ENCODE measurements at places on chromosomes 4 and X.

DNA sequence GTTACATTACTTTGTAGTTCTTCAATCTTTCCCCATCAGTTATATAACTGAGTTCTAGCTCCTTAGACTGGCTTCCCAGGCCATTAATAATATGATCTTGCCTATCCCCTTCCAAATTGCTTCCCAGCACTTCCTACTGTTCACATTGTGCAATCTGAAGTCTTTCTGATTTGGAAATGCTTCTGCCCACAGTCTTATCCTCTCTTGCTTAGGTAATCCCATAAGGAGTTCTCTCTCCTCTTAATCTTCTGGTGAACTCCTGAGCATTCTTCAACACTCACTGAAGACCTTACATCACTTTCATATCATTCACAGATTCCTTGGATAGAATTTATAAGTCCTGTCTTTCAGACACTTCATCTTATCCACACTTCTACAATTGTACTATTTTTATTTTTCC lies 132.7 kb upstream of the TTC29 start:
- DNase-seq = no peak

DNA sequence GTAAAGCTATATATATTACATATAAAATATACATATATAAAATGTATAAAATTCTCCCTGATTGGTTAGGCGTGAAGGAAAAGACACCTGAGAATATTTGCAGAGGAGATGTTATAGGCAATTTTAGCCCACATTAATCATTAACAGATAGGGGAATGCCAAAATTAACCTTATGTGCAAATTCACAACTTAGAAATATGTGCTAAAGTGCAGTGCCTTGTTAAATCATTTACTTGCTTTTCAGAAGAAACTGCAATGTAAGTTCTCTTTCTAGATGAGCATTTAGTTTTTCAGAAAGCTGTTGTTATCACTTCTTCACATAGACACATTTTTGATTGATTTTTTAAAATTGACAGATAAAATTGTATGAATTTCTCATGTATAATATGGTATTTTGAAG lies 5.6 kb downstream of the TASL start:
- DNase-seq = no peak

- no peak for DNase-seq
Measured at GRCh38 chrX:42577936-42578470, 200.0 kb downstream of the PPP1R2C start.

GRCh38 chrX:34467437-34467836 lies 189.6 kb downstream of the TMEM47 start:
- no peak for DNase-seq

GRCh38 chr4:77446601-77447000 lies 159.0 kb upstream of the CXCL13 start:
- no peak for DNase-seq

DNA sequence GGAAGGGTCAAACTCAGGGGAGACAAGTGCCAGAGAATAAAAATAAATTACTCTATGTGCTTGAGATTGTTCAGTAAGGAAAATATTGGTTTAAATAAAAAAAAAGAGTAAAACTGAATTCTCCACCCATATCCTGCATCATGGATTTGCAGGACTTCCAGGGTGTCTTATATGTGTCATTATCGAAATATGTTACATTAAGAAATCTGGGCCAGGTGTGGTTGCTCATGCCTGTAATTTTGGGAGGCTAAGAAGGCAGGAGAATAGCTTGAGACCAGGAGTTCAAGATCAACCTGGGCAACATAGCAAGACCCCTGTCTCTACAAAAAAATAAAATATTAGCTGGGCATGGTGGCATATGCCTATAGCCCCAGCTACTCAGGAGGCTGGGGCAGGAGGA lies 104.9 kb downstream of the PPP3CA start:
- no peak for DNase-seq

GRCh38 chr4:53478671-53479456 lies 101.4 kb downstream of the FIP1L1 start:
- no peak for DNase-seq

DNA sequence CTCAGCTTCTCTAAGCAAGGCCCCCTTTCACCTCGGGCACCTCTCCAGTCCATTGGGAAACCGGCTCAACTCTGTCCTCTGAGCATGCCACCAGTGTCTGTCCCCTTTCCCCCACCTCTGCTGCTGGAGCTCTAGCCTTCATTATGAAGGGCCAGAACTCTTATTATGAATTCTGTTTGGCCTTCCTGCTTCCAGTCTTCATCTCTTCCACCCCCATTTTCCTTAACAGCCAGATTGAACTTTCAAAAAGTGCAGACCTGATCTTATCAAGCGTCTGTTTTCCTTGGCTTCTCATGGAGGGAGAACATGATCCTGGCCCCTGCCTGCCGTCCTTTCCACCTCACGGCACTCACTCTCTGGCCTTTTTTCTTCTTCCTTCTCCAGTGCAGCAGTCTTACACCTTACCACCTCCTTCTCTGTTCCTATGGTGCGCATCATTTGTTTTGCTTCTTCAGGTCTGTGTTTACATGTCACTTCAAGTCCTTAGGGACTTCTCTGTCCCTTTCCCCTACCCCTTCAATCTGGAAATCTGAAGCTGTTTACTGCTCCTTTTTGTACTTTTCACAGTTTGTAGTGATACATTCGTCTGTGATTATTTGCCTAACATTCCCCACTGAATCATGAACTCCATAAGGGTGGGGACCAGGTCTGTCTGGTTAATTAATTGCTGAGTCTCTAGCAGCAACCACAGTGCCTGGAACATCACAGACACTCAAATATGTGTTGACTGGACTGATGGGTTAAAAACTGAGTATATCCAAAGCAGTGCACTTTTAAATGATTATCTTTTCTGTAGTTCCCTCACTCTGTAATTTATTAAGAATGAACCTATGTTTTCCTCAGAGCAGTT lies 55.8 kb downstream of the FNIP2 start:
- no peak for DNase-seq

- DNase-seq = no peak
Measured at GRCh38 chrX:10326578-10326977, 169.8 kb downstream of the CLCN4 start.

- no peak for DNase-seq
Measured at GRCh38 chrX:53186351-53186750, 38.7 kb downstream of the KDM5C start.

DNA sequence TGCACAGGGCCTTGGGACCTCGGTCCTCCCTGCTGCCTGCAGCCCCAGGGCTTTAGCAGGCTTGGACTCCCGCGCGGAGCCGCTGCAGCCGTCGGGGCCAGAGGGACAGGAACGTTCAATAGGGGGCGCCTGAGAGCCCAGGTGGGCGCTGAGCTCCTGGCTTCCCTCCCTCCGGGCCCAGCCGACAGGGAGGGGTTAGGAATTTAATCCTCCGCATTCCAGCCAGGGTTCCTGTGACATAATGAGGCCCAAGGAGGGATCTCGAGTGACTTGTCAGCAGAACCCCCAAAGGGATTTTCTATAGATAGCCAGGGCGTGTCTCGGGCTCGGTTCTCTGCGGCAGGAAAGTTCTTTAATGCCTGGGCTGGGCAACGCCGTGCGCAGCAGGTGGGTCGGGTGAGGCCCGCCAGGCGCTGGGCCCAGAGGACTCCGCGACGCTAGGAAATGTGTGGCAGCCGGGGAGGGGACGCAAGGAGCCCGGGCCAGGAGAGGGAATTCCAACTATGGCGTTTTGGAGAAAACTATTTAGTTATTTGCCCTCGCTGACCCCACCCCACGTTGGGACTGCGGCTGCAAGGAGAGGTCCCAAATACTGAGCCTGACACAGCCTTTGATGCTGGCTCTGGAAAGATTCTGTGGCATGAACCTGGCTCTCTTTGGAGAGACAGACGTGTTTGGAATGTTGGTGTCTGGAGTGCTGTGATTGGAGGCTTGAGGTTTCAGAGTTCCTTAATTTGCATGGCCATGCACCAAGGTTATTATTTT lies 285.2 kb upstream of the GATB start:
- peak; percentile 9 for DNase-seq

- DNase-seq = no peak
Measured at GRCh38 chrX:16558489-16558888, 91.5 kb upstream of the S100G start.

DNA sequence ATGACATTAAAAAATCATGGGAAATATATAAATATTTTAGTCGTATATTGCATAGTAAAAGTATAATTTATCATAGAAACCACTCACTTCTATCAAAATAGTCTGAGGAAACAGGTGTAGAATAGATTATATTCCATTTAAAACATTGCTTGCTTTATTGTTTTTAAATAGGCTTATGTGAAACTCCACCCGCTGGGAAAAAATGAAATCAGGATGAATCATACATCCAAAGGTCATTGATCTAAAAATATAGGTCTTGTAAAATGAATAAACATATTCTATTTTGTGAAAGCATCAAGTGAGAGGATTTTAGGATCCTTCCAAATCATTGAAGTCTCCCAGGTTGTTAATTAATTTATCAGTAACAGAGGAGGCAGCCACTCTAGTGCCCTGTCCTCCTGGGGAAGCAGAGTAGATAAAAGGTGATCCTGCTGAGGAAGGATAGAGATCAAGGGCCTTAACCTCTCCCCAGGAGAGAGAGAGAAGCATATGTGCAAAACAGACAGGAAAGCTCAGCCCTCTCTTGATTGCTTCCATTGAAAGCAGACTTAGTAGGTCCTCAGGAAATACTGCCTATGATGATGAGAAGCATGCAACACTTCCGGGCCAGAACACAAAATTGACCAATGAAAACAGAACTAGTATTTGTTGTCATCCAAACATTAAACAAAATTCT lies 96.8 kb upstream of the MAP9 start:
- DNase-seq = no peak

GRCh38 chrX:140672840-140673731 lies 36.5 kb upstream of the LINC00632 start:
- no peak for DNase-seq

DNA sequence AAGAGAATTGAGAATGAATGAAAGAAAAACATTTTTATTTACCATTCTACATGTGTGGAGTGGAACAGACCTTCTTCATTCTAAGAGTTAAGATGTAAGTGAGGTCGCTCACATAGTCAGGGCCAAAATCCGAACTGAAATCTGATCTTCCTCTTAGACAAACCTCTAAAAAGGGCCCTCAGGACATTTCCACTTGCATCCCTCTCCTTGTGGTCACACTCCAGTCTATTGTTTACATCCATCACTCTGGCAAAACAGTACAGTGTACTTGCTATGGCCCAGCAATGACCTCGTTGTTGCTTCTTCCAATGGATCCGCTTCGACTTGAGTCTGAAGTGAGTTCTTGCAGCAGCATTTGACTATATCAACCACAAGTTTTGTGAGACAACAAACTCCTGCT lies 54.2 kb downstream of the MOSPD2 start:
- DNase-seq = no peak

GRCh38 chr4:120055162-120055561 lies 11.5 kb downstream of the MAD2L1 start:
- no peak for DNase-seq

- DNase-seq = no peak
Measured at GRCh38 chr4:110710070-110710469, 87.2 kb upstream of the PITX2 start.

DNA sequence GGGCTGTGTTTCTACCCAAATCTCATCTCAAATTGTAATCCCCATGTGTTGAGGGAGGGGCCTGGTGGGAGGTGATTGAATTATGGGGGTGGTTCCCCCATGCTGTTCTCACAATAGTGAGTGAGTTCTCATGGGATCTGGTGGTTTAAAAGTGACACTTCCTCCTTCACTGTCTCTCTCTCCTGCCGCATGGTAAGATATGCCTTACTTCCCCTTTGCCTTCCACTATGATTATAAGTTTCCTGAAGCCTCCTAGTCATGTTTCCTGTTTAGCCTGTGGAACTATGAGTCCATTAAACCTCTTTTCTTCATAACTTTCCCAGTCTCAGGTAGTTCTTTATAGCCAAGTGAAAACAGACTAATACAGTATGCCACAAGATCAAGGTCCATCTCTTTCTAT lies 70.0 kb upstream of the MSX1 start:
- no peak for DNase-seq

GRCh38 chr4:182562350-182562749 lies 319.1 kb downstream of the TENM3 start:
- DNase-seq = no peak

- DNase-seq = no peak
Measured at GRCh38 chr4:186297013-186297645, 31.1 kb downstream of the F11 start.

DNA sequence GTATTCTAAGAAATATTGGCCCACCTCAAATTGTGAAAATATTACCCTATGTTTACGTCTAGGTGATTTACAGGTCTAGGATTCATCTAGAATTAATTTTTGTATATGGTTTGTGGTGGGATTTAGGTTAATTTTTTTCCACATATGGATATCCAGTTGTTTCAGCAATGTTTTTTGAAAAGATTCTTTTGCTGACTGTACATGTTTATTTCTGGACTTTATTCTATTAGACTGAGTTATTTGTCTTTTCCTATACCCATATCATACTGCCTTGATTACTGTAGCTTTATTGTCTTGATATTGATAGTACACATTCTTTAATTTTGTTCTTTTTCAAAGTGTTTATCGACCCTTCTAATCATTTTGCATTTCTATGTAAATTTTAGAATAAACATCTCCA lies 83.5 kb downstream of the PRKG2 start:
- DNase-seq = no peak

DNA sequence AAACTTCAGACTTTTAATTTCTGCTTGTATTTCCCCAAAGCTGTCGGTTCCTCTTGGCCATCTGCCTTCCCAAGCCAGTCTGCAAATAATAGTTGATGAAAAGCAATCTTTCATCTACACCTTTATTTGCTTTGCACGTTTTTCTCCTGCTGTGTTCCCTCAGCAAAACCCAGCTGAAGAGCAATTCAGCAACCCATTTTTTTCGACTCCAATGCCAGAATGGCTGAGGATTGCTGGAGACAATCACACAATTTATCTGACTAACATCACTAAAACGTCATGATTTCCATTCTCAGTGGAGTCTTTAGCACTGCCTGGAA lies 94.3 kb downstream of the GPRIN3 start:
- DNase-seq = no peak

DNA sequence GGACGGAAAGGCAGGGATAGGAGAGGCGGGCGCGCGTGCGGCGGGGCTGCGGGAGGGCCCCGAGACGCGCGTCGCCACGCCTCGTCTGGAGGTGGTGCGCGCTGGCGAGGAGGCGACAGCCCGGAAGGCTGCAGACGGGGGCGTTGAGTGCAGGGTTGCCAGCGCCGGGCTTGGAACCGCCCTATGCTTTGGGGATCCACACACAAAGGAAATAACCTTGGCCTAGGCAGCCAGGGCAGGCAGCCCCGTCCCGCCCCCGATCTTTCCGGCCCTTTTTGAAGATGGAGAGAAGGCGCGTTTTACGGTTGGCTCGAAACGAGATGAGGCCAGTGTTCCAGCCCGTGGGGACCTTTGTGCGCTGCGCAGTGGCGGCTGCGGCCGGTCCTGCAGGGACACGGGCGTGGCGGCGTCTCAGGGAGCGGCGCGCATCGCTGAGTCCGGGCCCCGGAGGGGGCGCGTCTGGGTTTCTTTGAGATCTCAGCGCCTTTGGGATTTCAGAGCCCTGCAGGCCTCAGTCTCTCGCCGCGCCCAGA lies 50.8 kb upstream of the TRIM2 start:
- DNase-seq = peak; percentile 60

- DNase-seq = no peak
Measured at GRCh38 chr4:169407217-169407845, 136.6 kb upstream of the SH3RF1 start.

Data from stimulated activated CD4-positive, alpha-beta T cell treated with anti-CD3 and anti-CD28 coated beads, Interleukin-1b, Interleukin-23, amount 100 ng/mL, for 4 hours (primary cell).